Right atrium auricular region (tissue), 2 donors: ENCODE measurements at places on chromosomes 3 and 15. TPM values are rescaled to one million over a fixed set of nuclear protein-coding genes. Genes with fewer than 3 reads are reported as not detected.

Gene ACTRT3
- 1.4 TPM for total RNA-seq

Gene GXYLT2
- 37.3 TPM for total RNA-seq

Gene HDC
- total RNA-seq, result not detected

Gene KCNMB2
- total RNA-seq, result 2.8 TPM

Gene LMCD1
- 73.5 TPM for total RNA-seq

Gene FGF12
- 126 TPM for total RNA-seq

- no peaks in the 10 kb centered on the region for H3K36me3 ChIP-seq
- no peak overlapping the region for H3K4me3 ChIP-seq
- H3K27ac ChIP-seq, result no peak overlapping the region
- H3K27me3 ChIP-seq, result no peaks in the 10 kb centered on the region
- DNase-seq, result no peak
These were observed 253.7 kb downstream of the ROBO1 start for GRCh38 chr3:79514069-79514468.

DNA sequence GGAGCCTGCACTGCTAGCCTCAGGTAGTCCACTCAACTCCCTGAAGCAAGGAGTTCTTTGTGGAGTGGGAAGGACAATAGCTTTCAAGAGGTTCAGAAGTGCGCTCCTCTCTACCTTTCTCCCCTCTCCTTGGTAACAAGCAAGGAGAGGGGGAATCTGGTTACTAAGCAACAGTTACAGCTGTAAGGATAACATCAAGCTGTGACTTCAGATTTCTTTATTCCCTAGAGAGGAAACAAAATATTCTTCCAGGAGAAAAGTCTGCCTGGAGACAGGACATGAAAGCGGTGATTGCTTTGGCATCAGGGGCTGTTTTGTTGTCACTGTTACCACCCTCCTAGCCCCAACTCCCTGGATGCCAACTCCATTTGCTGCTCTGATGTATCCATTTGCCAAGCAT is 70.4 kb downstream of the TRANK1 start:
- no peaks in the 10 kb centered on the region for H3K27me3 ChIP-seq
- no peak overlapping the region for H3K27ac ChIP-seq
- no peaks in the 10 kb centered on the region for H3K4me1 ChIP-seq
- H3K36me3 ChIP-seq, result no peaks in the 10 kb centered on the region
- H3K4me3 ChIP-seq, result no peak overlapping the region

GRCh38 chr3:123723070-123723469 is 138.2 kb upstream of the HACD2 start:
- H3K36me3 ChIP-seq, result no peaks in the 10 kb centered on the region
- H3K4me1 ChIP-seq, result no peaks in the 10 kb centered on the region
- no peaks in the 10 kb centered on the region for H3K27me3 ChIP-seq
- DNase-seq, result no peak

GRCh38 chr3:25365636-25366035 is 62.4 kb upstream of the RARB start:
- no peak overlapping the region for H3K27ac ChIP-seq
- no peak for DNase-seq
- H3K4me1 ChIP-seq, result no peaks in the 10 kb centered on the region
- no peaks in the 10 kb centered on the region for H3K27me3 ChIP-seq
- no peaks in the 10 kb centered on the region for H3K36me3 ChIP-seq

- no peak overlapping the region for H3K27ac ChIP-seq
- peaks cover 11% of the 10 kb centered on the region for H3K4me1 ChIP-seq
- no peak overlapping the region for H3K4me3 ChIP-seq
- no peaks in the 10 kb centered on the region for H3K27me3 ChIP-seq
- DNase-seq, result no peak
- no peaks in the 10 kb centered on the region for H3K36me3 ChIP-seq
These were observed 31.0 kb downstream of the P3H2 start for GRCh38 chr3:190089711-190090110.

GRCh38 chr3:161540594-161540993 is 44.0 kb downstream of the OTOL1 start:
- H3K27ac ChIP-seq, result no peak overlapping the region
- no peak overlapping the region for H3K4me3 ChIP-seq
- no peaks in the 10 kb centered on the region for H3K27me3 ChIP-seq
- H3K36me3 ChIP-seq, result no peaks in the 10 kb centered on the region

- H3K27me3 ChIP-seq, result no peaks in the 10 kb centered on the region
- no peaks in the 10 kb centered on the region for H3K4me1 ChIP-seq
- H3K4me3 ChIP-seq, result no peak overlapping the region
- H3K27ac ChIP-seq, result no peak overlapping the region
These were observed 213.2 kb upstream of the MRPL3 start for GRCh38 chr3:131716007-131716406.

- H3K27ac ChIP-seq, result no peak overlapping the region
- no peaks in the 10 kb centered on the region for H3K36me3 ChIP-seq
- H3K4me3 ChIP-seq, result no peak overlapping the region
- no peaks in the 10 kb centered on the region for H3K27me3 ChIP-seq
These were observed 7.8 kb upstream of the UBP1 start for GRCh38 chr3:33447958-33448357.

- H3K4me1 ChIP-seq, result no peaks in the 10 kb centered on the region
- no peak for DNase-seq
These were observed 9.9 kb downstream of the GRM2 start for GRCh38 chr3:51716805-51717204.
